Spinal cord (tissue), 10 donors: ENCODE measurements at places on chromosomes 4 and X.

DNA sequence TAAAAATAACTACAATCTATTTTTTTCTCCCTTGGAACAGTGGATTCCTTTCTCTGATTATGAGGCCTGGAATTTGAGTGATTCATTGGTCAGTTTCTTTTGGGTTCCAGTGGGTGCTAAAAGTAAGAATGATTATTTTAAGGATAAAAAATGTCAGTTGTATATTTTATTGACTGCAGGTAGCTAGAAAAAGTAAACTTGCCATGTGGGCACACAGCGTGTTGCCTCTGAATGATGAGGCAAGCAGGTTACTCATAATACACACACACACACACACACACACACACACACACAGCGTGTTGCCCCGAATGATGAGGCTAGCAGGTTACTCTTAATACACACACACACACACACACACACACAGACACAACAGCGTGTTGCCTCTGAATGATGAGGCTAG is 13.8 kb downstream of the GALNT7 start:
- DNase-seq: no peak
- H3K36me3 ChIP-seq: no peaks in the 10 kb centered on the region
- H3K4me1 ChIP-seq: no peaks in the 10 kb centered on the region
- H3K27me3 ChIP-seq: no peaks in the 10 kb centered on the region

- no peaks in the 10 kb centered on the region for H3K27me3 ChIP-seq
- DNase-seq: no peak
- H3K4me3 ChIP-seq: no peak overlapping the region
- H3K4me1 ChIP-seq: peaks cover 7% of the 10 kb centered on the region
Measured at GRCh38 chr4:38529189-38530115, 134.5 kb upstream of the KLF3 start.

DNA sequence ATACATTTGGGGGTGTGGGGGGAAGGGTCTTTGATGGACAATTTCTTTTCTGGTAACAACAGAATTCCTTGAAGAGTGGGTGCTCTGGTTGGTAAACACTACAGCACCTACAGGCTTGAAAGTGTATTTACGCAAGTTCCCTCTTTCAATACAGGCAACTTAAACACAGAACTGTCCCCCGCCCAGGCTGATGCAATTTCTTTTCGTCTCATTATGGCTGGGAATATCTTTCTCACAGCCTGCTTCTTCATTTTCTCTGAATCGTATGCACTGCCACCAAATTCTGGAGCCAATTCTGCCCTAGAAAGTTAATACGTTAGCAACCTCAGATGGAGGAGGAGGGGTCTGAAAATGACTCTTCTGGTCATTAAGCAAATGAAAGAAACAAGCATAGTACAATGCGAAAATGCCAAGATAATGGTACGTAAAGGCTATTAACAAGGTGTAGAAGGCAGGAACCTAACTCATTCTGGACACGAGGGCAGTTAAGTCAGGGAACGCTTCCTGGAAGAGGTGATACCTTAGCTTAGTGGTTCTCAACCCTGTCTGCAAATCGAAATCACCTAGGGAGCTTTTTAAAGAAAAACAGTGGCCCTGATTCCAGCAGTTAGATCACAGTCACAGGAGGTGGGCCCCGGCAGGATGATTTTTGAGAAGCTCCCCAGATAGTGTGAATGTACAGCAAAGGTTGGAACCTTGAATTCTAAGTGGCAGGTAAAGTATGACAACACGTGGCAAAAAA is 1.0 kb downstream of the AGA start:
- peaks cover 6% of the 10 kb centered on the region for H3K4me1 ChIP-seq
- H3K4me3 ChIP-seq: peak overlapping the region; percentile 80
- DNase-seq: peak; percentile 36
- H3K36me3 ChIP-seq: no peaks in the 10 kb centered on the region

DNA sequence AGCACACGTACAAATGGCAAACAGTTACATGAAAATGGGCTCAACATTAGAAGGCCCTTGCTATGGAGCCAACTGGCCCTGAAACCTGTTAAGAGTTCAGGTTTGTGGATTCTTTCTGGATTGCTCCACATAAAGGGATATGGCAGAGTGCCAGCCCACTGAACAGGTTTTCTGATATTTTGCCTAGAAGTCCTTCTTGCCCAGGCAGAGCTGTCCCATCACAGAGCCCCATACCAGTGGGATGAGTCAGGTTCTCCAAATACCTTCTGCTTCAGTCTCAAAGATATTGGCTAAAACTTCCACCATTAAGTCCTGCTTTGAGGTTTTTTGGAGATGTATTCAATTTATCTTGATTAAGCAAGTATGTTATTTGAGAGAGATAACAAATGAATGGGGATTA is 146.8 kb upstream of the IL1RAPL2 start:
- no peaks in the 10 kb centered on the region for H3K4me1 ChIP-seq
- H3K36me3 ChIP-seq: no peaks in the 10 kb centered on the region
- H3K27me3 ChIP-seq: no peaks in the 10 kb centered on the region
- no peak for DNase-seq

- H3K4me1 ChIP-seq: no peaks in the 10 kb centered on the region
- H3K27me3 ChIP-seq: no peaks in the 10 kb centered on the region
- peaks cover 39% of the 10 kb centered on the region for H3K36me3 ChIP-seq
Measured at GRCh38 chrX:48992341-48992740, 9.7 kb downstream of the GRIPAP1 start.
